ENCODE measurements at places on chromosomes 2 and 18.

- DNase-seq, result no peak
Observed at GRCh38 chr2:85672456-85672855, 4.5 kb upstream of the SFTPB start.

GRCh38 chr18:32072321-32072720, 19.4 kb upstream of the RNF138 start:
- no peak for DNase-seq

DNA sequence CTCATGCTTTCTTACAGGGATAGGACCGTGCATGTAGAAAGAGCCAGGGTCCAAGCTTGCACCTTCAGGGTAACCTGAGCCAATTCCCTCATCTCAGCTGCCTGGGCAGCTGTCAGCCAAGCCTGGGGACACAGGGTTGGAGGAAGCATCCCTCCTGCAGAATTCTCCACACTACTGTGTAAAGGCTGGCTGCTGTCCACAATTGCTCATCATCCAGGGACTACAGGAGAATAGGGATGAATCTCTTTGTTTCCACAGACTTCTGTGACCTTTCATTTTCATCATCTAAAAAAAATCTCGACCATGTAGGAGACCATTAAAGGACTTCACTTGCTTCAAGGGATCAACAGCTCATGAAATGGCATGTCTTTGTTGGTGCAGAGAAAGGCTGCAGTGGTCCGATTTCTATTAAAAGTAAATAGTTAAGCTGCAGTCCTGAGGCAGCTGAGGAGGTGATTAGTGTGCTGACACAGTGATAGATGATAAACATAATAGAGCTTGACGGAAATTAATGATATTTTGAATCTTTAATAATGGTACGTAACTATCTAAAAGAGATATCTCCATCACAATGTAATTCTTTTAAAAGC, 74.4 kb upstream of the COPS8 start:
- DNase-seq, result no peak

DNA sequence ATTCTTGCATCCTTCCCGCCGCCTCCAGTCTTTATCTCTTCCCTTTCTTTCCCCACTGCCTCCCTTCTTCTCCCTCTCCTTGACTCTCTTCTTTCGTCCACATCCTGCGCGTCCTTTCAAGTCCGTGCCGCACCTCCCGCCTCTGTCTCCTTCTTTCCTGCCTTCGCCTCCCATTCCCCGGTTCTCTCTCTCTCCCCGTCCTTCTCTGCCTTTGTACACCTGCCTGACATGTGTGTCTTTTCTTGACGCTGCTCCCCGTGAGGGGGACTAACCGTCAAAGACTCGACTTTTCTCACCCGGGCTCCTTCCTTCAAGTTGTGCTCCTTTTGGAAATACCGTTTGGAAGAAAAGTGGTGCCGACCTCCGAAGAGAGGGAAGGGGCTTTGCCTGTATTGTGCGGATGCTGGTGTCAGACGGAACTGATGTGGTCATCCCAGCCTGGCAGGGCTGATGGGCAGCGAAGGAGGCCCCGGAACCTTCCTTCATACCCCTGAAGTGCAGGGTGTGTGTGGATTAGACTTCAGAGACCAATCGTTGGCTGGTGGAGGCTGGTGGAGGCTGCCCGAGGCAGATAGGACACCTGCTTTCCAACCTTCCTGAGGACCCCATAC, 879 bp downstream of the TMEM178A start:
- no peak for DNase-seq

DNA sequence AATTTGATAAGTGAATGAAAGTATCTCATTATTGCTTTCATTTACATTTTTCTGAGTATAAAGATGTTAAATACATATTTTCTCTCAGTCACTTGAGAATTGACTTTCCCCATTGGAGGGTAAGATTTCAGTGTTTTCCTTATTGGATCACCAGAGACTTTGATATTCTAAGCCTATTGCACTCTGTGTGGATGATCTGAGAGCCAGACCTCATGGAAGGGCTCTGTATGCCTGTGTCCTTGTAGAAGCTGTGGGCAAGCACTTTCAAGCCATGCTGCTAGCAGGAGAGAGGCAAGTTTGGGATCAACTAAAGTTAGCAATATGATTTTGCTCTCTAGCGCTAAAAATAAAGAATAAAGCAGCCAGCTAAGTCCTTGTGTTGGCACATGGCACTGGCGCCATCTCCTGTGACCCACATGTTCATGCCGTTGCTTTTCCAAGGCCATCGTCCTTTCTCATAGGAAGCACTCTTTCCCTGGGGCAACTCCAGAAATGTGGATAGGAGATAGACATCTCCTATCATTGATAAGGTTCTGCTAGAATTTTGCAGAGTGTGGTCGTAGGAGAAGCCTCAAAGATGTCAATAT, 72.6 kb downstream of the AOX1 start:
- no peak for DNase-seq

- DNase-seq, result no peak
Observed at GRCh38 chr2:10741139-10741538, 19.7 kb downstream of the ATP6V1C2 start.

DNA sequence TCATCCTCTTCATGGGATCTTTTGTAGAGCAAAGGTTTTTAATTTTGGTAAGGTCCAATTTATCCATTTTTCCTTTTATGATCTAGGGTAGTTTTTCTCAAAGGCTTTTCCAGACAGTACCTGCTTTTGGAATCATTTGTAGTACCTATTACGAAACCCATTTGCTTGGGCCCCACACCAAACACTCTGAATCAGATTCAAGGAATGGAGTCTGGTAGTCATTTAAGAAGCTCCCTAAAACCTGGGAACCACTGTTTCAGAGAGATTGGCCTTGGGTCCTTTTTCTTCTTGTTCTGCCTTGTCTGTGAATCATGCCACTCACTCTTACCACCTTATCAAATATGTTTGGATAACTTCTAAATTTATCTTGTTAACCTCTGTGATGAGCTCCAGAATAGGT, 40.3 kb downstream of the OSBPL6 start:
- DNase-seq, result no peak

GRCh38 chr18:79584491-79585394, 94.9 kb upstream of the CTDP1 start:
- DNase-seq, result no peak

DNA sequence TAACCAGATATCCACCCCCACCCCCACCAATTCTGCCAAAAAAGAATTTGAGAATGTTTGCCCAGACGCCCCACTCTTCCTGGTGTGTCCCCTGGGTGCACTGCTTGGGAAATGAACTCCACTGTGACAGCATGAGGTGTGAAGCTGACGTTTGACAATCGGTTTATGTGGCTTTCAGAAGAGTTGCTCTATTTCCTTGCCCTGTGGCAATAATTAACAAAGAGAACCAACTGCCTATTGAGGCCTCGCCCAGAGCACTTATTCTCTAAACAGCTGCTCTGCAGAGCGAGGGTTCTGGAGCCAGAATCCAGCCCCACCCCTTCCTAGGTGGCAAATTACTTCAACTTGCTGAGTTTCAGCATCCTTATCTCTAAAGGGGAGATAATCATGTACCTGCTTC, 115.8 kb upstream of the SIX3 start:
- no peak for DNase-seq

- no peak for DNase-seq
Observed at GRCh38 chr2:229231328-229231868, 39.7 kb downstream of the PID1 start.

- no peak for DNase-seq
Observed at GRCh38 chr2:205954707-205955106, 131.3 kb downstream of the INO80D start.

GRCh38 chr2:235201756-235202155, 249.9 kb downstream of the SH3BP4 start:
- no peak for DNase-seq

DNA sequence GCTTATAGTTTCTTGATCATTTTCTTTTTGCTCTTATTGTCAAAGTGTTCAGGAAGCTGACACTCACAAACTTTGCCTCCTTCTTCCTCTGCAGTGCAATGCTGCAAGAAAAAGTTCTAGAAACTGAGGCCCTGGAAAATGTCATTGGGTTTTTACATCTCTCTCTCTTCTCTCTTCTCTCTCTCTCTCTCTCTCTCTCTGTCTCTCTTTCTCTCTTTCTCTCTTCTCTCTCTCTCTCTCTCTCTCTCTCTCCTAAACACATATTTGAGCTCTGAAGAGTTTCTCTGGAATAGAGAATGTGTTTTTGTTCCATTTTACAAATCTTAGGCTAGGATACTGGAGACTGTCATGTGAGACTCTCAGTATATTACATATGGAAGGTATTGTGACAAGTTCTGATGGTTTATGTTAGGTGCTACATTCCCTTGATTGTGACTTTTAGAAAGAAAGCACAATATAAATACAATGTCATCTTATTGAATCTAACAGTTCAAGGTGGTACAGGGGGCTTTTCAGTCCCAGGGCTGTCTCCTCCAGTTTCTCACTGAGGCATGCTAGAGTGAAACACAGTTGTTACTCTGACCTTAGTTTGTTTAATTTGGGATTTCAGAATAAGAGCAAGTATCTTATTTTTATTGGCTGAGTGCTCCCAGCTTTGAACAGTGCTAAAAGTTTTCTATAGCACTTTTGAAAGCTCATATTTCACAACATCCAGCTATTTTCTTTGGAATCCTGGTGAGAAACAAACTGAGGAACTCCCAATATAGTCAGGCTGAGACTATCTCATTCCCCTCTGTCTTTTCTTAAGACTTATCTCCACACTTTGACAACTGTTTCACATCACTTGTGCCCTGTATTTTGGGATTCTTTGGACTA, 41.4 kb upstream of the EHBP1 start:
- DNase-seq, result no peak

GRCh38 chr2:71611781-71612527, 158.6 kb downstream of the DYSF start:
- no peak for DNase-seq

- DNase-seq, result no peak
Observed at GRCh38 chr2:51780353-51780752, 748.4 kb upstream of the NRXN1 start.

GRCh38 chr2:201858281-201859184, 52.2 kb downstream of the CDK15 start:
- peak; percentile 3 for DNase-seq

DNA sequence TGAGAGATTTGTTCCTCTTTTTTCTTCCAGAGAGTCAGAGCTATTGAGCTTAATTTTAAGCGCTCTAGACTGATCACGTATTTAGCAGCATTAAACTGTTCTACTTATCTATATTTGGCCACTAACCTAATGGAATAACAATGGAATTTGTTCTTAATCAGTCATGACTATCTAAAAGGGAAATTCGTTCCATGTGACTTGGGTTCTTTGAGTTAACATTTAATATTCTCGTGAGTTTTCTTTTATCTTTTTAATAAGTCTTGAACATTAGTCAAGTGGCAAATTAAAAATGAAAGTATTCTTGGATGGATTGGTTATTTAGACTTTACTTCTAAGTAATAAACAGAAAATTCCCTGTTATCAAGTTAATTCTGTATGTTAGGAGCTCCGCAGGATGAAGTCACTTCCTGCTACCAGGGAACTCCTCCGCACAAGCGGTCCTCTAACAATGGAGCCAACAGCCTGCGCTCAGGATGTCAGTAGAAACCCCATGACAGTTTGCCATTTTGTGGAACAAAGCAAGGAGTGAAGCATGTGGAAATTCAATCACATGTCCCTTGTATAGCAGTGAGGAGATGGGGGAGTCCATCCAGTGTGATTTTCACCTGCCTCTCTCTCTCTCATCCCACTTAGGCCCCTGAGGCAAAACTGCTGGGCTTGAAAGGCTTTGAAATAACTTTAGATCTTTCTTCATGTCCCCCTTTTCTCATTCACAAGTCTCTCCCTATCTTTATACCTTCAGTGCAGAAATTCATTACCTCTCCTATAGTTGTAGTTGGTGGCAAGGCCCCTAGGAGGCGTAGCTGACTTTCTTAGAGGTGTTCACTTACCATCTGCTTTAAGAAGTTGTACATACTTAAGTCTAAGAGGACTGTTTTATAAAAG, 138.1 kb downstream of the WDR7 start:
- DNase-seq, result peak; percentile 2

DNA sequence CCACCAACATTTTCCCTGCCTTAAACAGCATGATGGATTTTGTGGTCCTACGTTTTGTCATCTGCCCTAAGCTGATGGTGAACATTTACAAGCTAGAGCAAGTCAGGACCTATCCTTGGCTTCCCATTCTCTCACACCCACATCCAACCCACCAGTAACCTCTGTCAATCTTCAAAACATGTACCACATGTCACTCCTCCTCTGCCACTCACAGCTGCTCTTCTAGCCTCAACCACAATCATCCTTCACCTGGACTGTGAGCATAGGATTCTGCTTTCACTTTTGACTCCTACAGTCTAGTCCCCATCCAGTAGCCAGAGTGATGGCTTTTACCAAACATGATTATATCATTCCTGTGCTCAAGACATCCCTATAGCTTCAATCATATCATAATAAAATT, 279.8 kb upstream of the DLGAP1 start:
- DNase-seq, result no peak

- DNase-seq, result no peak
Observed at GRCh38 chr2:239346676-239347075, 54.1 kb downstream of the HDAC4 start.

- no peak for DNase-seq
Observed at GRCh38 chr2:60976256-60976850, 41.2 kb upstream of the PEX13 start.

- no peak for DNase-seq
Observed at GRCh38 chr2:217274578-217274977, 414.7 kb upstream of the TNP1 start.

- no peak for DNase-seq
Observed at GRCh38 chr2:235849489-235849888, 318.7 kb downstream of the GBX2 start.

DNA sequence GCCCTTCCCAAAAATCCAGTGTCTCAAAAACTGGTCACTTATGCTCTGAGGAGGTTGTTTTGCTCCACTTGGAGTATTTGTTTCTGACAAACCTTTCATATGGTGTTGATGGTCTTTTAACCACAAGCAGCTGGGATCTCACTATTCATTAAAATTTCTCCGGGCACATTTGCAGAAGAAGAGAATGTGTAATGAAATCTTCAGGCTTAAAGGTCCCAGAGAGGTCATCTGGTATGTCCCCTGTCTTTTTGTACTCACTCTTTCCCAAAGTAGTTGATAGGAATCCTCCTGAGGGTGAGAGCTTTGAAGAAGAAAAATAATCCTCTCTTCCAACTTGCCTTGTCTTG, 430.8 kb downstream of the SETBP1 start:
- DNase-seq, result no peak

DNA sequence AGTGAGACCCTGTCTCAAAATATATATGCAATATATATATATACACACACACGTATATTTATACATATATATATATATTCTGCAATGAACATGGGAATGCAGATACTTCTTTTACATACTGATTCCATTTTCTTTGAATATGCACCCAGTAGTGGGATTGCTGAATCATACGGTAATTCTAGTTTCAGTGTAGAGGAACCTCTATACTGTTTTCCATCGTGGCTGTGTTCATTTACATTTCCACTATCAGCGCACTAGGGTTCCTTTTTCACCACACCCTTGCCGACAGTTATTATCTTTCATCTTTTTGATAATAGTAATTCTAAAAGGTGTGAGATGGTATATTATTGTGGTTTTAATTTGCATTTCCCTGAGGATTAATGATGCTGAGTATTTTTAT, 52.3 kb upstream of the SLC39A10 start:
- DNase-seq, result no peak

- no peak for DNase-seq
Observed at GRCh38 chr2:134391751-134392160, 137.9 kb downstream of the MGAT5 start.

GRCh38 chr2:231530099-231531011, at the start of gene NMUR1:
Gene NMUR1 (minus strand): TSS chr2:231530445. CDS start chr2:231530361, 84 bp downstream.
- peak; percentile 60 for DNase-seq

GRCh38 chr2:212854116-212854515, 297.3 kb downstream of the IKZF2 start:
- no peak for DNase-seq

- DNase-seq, result no peak
Observed at GRCh38 chr2:162343492-162343823, 474 bp upstream of the GCA start.

- DNase-seq, result no peak
Observed at GRCh38 chr18:42915299-42915698, 200.2 kb downstream of the RIT2 start.

Data from activated T-cell treated with anti-CD3 and anti-CD28 coated beads for 24 hours (primary cell).